Spinal cord (tissue), 10 donors: ENCODE measurements at places on chromosomes 7 and 10. TPM values are rescaled to one million over a fixed set of nuclear protein-coding genes. Genes with fewer than 3 reads are reported as not detected.

DNA sequence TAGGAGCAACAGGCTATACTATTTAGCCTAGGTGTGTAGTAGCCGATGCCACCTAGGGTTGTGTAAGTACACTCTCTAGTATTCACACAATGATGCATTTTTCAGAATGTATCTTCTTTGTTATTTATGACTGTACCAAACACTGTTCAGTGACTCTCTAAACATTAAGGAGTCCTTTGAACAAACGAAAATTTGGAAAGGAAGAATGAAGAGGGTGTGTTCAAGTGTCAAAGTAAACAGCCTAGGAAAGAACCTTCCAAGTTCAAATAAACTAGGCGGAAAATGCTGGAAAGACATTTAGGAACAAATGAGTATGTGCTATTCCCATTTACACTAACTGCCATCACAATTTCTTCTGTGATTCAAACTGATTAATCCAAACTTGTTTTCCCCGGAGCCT lies 142.4 kb downstream of the CHCHD3 start:
- no peaks in the 10 kb centered on the region for H3K36me3 ChIP-seq
- no peak overlapping the region for H3K4me3 ChIP-seq
- no peak overlapping the region for H3K27ac ChIP-seq
- DNase-seq: no peak

- H3K36me3 ChIP-seq: no peaks in the 10 kb centered on the region
- no peak for DNase-seq
- no peak overlapping the region for H3K27ac ChIP-seq
- no peak overlapping the region for H3K4me3 ChIP-seq
- H3K4me1 ChIP-seq: no peaks in the 10 kb centered on the region
- no peaks in the 10 kb centered on the region for H3K27me3 ChIP-seq
These were observed 264.7 kb upstream of the AKR1E2 start for GRCh38 chr10:4561296-4561695.

GRCh38 chr7:25238066-25238725 lies 9.9 kb upstream of the NPVF start:
- DNase-seq: peak; percentile 84
- no peak overlapping the region for H3K27ac ChIP-seq
- H3K36me3 ChIP-seq: no peaks in the 10 kb centered on the region
- H3K27me3 ChIP-seq: no peaks in the 10 kb centered on the region
- H3K4me1 ChIP-seq: no peaks in the 10 kb centered on the region

DNA sequence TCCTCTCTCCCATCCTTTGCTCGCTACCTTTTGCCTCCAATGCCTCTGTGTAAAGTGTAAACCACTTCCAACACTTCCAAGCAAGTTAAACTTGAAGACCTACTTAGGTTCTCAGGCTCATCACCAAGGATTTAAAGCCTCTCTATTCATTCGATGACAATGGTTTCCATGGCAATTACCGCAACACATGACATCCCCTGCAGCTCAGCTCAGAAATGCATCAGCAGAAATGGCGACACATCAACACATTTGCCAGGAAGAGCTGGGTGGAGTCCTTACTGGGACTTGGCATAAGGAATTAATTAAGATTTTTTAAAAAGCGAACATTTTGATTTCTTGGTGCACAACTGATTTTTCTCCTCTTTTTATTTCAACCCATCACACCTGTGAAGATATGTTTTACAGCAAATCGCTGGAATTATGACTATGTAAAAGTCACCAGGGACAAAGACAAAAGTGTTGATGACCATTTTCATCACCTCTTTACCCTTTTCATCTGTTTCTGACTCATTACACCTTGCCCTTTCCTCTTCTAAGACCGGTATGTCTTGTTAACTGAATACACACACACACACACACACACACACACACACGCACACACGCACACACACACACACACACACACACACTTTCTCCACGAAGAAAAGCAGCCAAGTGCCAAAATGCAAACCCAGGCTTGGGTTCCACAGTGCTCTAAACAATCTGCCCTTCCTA lies 453.4 kb upstream of the CELF2 start:
- H3K36me3 ChIP-seq: no peaks in the 10 kb centered on the region
- no peak for DNase-seq

GRCh38 chr7:151865070-151865670 lies 11.7 kb downstream of the PRKAG2 start:
- H3K4me3 ChIP-seq: no peak overlapping the region
- no peak for DNase-seq
- H3K4me1 ChIP-seq: peaks cover 24% of the 10 kb centered on the region
- no peaks in the 10 kb centered on the region for H3K36me3 ChIP-seq
- H3K27ac ChIP-seq: no peak overlapping the region
- no peaks in the 10 kb centered on the region for H3K27me3 ChIP-seq

- H3K27me3 ChIP-seq: no peaks in the 10 kb centered on the region
- H3K4me1 ChIP-seq: peaks cover 7% of the 10 kb centered on the region
- no peaks in the 10 kb centered on the region for H3K36me3 ChIP-seq
- no peak overlapping the region for H3K4me3 ChIP-seq
These were observed 72.8 kb upstream of the DDC start for GRCh38 chr7:50637725-50638643.

- peaks cover 16% of the 10 kb centered on the region for H3K4me1 ChIP-seq
- no peaks in the 10 kb centered on the region for H3K36me3 ChIP-seq
- H3K27me3 ChIP-seq: no peaks in the 10 kb centered on the region
- H3K4me3 ChIP-seq: no peak overlapping the region
- no peak overlapping the region for H3K27ac ChIP-seq
- DNase-seq: peak; percentile 91
These were observed 45.5 kb downstream of the VOPP1 start for GRCh38 chr7:55526770-55527169.

- H3K4me3 ChIP-seq: no peak overlapping the region
- no peak overlapping the region for H3K27ac ChIP-seq
- no peaks in the 10 kb centered on the region for H3K27me3 ChIP-seq
- H3K36me3 ChIP-seq: no peaks in the 10 kb centered on the region
These were observed 24.0 kb upstream of the PAPSS2 start for GRCh38 chr10:87635498-87636312.

DNA sequence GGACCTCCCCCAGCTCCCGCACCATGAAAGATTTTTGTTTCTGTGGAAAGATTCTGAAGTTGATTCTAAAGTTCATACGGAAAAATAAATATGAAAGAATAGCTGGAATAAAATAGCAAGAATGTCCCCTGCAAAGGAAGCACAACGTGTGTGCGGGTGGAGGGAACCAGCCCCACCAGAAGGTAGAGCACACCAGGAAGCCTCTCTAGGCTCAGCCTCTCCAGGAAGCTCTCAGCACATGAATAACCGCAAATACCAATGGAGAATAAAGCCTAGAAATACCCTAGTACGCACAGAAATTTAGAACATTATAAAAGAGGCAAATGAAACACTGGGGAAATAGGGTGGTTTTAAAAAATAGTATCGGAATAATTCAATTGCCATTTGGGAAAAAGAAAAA lies 24.6 kb upstream of the FAM170B start:
- DNase-seq: no peak
- no peaks in the 10 kb centered on the region for H3K27me3 ChIP-seq
- peaks cover 3% of the 10 kb centered on the region for H3K4me1 ChIP-seq
- H3K36me3 ChIP-seq: no peaks in the 10 kb centered on the region

- no peak overlapping the region for H3K27ac ChIP-seq
- H3K36me3 ChIP-seq: no peaks in the 10 kb centered on the region
- H3K27me3 ChIP-seq: peaks cover 6% of the 10 kb centered on the region
- H3K4me1 ChIP-seq: no peaks in the 10 kb centered on the region
These were observed 265.0 kb downstream of the SORCS3 start for GRCh38 chr10:104906112-104906511.

DNA sequence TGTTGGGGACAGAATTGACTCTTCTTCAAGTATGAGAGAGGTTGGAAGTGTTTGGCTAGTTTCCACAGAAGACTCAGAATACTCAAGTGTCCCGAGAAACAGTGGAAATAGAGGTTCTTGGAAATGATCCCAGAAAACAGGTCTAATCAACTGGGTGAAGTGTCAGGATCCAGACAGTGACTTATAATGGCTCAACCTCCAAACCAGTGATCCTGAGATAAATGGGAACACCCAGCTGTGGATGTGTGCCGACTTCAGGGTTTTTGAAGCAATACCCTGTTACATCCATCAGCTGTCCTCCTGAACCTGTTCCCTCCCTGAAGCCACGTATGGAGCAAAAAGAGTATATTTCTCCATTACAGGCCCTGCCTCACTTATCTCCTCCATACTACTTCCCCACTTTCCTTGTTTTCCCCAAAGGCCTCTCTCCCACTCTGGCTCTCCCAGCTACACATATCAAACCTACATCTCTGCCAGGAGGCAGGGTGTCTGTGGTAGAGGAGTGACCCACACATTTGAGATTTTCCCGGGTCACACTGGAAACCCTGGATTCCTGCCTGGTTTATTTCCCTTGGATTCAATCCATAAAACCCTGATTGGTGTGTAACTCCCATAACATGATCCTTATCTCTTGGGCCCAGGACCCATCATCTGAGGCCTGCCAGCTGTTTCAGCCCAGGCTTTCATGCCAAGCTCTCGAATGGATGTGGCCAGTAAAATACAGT lies 17.6 kb upstream of the ELOVL3 start:
- no peaks in the 10 kb centered on the region for H3K4me1 ChIP-seq
- no peak overlapping the region for H3K27ac ChIP-seq
- H3K27me3 ChIP-seq: no peaks in the 10 kb centered on the region
- DNase-seq: no peak
- H3K36me3 ChIP-seq: no peaks in the 10 kb centered on the region

ARMC3 gene
- polyA plus RNA-seq: 8.9 TPM

TMEM140 gene
- polyA plus RNA-seq: 11.2 TPM

OPN1SW gene
- 2.3 TPM for polyA plus RNA-seq

NEURL1 gene
- 25.5 TPM for polyA plus RNA-seq

RAPGEF5 gene
- 19.5 TPM for polyA plus RNA-seq
